GOT3 (cell line): ENCODE measurements at places on chromosomes 13 and 19.

- DNase-seq: no peak
Observed at GRCh38 chr19:31071136-31071855, 277.9 kb downstream of the TSHZ3 start.

- DNase-seq: no peak
Observed at GRCh38 chr19:33476151-33476707, 45.4 kb downstream of the PEPD start.

DNA sequence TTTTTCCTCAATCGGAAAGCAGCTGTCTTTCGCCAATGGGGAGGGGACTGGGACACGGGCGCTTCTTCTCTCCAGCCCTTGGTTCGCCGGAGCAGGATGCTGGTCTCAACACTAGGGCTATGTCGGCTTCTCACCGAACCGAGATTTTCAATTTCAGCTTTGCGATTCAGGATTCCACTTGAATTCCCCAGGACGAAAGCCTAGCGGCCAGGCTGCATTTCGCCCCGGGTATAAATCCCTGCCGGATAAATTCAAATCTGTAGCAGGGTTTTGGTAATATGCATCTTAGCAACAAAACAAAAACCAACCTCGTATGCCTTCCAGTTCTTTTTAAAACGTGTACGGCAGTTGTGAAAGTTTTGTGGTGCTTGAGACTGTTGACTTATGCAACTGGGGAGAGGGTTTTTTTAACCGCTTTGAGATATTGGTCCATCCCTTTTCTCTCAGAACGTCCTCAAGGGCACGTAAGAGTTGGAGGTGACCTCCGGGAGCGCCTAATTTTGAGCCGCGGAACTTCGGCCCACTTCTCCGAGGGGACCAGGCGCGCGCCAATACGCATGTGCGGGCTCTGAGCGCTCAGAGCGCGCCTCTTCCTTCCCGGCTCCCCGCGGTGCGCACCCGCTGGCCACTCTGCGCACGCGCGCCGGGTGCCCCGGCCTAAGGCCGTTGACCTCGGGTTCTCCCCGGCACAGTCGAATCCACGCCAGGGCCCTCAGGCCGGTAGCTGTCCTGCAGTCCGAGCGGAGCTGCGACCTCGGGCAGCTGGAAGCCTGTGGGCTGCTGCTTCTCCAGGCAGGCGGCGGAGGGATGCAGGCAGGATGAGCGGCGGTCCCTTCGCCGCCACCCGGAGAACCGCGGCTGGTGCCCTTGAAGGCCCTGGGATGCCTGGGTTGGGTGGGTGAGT, 7.6 kb downstream of the POU4F1 start:
- no peak for DNase-seq

GRCh38 chr19:58227964-58228584, 640 bp upstream of the ZNF544 start:
- no peak for DNase-seq

DNA sequence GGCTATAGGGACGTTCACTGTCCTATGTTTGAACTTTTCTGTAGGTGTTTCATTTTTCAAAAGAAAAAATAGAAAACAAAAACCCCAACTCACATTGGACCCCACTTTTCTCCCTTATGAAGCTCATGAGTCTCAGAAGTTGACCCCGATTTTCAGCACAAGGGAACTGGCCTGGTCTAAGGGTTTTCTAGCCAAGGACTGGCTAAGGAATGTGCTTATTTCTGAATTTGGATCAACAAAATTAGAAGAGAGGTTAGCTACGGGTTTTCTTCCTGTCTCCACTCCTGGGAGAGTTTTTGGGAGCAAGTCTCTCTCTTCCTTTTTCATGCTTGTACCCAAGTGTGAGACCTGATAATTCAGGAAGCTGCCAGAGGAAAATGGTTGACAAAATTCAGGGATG, 453.2 kb downstream of the KLF12 start:
- no peak for DNase-seq

DNA sequence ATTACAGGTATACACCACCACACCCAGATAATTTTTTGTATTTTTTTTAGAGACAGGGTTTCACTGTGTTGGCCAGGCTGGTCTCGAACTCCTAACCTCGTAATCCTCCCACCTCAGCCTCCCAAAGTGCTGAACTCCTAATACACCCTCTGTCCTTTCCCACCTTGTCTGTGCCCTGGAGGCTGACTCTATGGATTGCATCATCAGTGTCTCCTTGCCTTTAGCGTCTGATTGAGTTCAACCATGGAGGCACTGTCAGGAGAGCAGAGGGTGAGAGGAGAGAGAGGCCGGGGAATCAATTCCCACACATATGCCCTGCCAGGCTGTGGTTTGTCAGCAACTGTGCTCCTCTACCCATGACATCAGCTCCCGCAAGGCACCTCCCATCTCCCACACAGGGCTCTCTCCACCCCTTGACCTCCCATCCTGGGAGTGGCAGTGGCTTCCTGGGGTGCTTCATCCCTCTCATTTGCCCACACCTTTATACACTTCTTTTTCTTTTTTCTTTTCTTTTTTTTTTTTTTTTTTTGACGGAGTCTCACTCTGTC, 12.6 kb upstream of the LILRB4 start:
- no peak for DNase-seq

- no peak for DNase-seq
Observed at GRCh38 chr13:41973247-41973741, 12.4 kb upstream of the VWA8 start.

DNA sequence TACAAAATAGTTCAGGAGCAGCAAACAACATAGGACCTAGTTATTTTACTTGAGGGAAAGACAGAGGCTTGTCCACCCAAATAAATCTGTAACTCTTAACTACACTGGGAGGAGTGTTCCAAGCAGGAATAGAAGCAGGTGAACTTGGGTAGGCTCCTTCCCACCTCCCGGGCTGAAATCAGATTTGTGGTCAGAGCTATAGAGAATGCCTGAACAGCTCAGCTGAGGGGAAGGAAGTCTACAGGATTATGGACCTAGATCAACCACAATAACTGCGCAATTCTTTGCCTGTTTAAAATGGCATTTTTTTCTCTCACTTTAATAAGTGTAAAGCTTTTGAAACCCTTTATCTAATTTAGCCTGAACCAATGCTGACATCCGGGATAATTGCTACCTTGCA, 73.5 kb upstream of the IRS2 start:
- DNase-seq: no peak

GRCh38 chr19:33473653-33474305, 47.8 kb downstream of the PEPD start:
- no peak for DNase-seq

DNA sequence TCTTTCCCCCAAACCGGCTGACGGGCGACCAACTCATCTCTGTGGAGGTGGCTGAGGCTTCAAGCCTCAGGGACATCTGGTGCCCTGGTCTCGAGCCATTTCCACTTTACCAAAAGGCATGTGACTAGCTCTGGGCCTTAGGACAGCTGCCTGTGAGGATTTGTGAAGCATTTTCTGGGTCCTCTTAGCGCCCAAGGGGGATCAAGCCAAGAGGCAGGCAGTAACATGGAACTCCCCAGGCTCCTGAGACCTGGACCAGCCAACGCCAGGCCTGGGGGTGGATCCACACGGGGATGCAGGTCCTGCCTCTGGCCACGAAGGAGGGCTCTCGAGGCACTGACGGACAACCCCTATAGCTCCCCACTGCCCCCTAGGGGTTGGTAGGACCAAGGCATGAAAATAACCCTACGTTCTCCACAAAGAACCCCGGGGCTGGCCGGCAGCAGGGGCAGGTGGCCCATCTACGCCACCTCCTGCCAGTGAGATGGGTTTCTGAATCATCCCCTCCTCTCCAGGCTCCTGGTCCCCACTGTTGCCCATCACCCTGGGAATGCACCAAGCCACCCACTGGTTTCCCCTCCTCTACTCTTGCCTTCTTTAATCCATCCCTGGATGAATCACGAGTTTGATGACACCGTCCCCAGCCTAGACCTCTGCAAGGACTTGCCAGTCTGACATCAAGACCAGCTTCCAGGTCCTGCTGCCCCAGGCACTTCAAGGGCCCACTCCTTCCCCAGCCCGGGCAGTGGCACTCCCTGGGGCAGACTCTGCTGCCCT, 7.0 kb upstream of the MYDGF start:
- DNase-seq: no peak

GRCh38 chr13:75800545-75800944, 164.4 kb downstream of the LMO7 start:
- DNase-seq: no peak

GRCh38 chr13:23804166-23804565, 85.0 kb downstream of the MIPEP start:
- no peak for DNase-seq

- DNase-seq: no peak
Observed at GRCh38 chr13:30431269-30431940, 9.1 kb downstream of the UBE2L5 start.

- DNase-seq: no peak
Observed at GRCh38 chr13:51317262-51317661, 22.2 kb upstream of the SERPINE3 start.

DNA sequence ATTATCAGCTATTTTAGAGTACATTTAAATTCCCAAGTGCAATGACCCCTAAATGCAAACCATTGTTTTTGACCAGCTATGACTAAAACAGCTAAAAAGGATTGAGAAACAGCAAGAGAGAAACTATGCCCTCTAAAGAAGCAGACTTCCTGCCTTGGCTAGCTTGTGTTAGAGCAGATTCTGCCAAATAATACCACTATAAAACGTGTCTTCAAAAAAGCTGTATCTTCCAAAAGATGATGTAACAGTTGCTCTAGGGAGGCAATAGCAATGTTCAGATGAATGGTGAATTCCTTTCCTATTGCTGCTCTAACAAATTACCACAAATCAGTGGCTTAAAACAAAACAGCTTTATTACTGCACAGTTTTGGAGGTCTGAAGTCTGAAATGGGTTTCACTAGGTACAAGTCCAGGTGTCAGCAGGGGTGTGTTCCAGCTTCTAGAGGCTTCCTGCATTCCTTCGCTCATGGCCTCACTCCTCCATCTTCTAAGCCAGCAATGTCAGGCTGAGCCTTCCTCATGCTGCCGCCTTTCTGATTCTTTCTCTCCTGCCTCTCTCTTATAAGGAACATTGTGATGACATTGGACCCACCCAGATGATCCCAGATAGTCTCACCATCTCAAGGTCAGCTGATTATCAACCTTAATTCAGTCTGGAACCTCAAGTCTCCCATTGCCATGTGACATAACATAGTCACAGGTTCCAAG, 84.5 kb downstream of the LRRC63 start:
- no peak for DNase-seq

GRCh38 chr13:20908714-20909497, 6.4 kb upstream of the XPO4 start:
- no peak for DNase-seq

DNA sequence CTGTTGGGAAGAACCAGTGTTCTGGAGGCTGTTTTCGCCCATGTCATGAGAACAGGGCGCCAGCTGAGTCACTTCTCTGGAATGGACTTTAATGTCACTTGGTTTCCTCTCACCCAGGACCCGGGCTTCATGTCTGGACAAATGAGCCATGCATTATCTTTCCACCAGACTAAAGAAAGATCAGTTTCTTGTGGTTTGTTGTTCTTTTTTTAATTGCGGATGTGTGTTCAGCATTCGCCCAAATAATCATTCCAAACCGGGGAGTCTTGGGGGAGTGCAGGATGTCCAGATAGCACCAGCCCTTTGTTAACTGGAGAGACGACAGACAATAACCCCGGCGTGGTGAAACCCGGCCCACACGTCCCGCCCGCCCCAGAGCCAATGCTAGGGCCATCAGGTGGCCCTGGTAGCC, 102.5 kb downstream of the COL4A2 start:
- no peak for DNase-seq

DNA sequence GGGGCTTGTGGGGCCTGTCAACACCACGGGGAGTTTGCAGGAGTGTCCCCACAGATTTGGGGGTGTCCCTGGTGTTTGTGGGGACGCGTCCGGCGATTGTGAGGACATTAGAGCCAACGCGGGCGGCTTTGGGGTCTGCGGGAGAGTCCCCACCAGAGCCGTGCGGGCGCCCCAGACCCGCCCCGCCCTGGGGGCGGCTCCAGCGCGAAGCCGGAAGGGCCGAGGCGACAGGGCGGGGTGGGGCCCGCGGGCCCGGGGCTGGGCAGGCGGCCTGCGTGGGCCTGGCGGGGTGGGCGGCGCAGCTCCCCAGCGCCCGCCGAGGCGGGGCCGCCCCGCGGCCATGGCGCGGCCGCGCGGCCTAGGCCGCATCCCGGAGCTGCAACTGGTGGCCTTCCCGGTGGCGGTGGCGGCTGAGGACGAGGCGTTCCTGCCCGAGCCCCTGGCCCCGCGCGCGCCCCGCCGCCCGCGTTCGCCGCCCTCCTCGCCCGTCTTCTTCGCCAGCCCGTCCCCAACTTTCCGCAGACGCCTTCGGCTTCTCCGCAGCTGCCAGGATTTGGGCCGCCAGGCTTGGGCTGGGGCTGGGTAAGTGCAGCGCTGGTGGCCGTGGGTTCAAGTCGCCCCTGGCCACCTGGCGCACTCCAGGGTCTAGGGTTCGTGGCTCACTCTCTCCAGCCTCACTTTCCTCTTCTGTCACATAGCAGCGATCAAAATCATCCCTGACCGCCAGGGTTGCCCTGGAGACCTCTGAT, 10.3 kb downstream of the PDE4A start:
- DNase-seq: no peak
